ENCODE measurements at places on chromosomes 1 and 21.
A peak's percentile ranks its signal among the peaks of the same experiment; 100 is the strongest.

GRCh38 chr1:65830306-65830705, 37.6 kb downstream of the PDE4B start:
- no peak for DNase-seq

- no peak for DNase-seq
Measured at GRCh38 chr1:111052246-111052645, 87.6 kb downstream of the DRAM2 start.

DNA sequence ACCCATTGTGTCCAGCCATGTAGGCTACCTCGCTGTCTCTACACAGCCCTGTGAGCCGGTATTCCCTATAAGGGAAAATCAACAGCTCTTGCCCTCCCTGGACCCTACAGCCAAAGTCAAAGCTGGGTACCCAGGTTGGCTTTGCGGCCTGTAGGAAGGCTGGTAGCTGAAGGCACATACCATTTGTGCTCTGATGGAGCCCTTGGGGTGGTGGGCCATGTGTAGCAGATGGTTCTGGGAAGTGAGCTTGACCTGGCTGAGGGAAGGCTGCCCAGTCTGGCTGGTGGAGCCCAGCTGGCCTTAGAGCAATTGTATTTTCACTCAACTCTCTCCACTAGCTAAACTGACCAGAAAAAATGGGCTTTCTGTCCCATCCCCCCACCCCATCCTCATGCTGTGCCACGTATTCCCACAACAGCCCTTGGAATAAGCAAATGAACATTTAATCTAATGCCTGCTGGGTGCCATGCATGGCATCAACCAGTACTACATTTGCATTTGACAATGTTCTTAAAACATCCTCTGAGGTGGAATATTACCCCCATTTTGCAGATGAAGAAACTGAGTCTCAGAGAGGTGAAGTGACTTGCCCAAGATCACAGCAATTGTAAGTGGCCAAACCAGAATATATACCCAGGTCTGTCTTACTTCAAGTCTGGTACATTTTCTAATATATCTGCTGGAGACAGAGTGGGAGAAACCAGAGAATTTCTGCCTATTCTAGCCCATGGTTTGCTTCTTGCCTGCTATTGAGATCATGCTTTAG, 56.8 kb downstream of the NDUFS5 start:
- no peak for DNase-seq

DNA sequence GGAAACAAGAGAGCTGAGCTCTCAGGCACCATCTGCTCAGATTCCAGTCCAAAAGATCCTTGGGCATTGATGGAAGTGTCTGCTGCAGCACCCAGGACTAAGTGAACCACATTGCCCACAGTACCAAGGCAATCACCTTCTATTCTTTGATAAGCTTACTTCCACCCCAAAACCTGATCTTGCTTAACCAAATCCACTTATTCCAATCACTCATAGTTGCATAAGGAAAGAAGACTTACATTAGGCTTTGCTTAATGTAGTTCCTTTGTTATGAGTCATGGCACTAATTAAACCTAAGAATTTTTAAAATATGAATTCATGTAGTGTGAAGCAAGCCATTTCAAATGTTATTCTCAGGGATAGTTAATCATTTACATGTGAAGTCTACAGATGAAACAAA, 84.5 kb downstream of the UCHL5 start:
- DNase-seq, result no peak

- DNase-seq, result no peak
Measured at GRCh38 chr21:25186273-25186672, 421.0 kb downstream of the MRPL39 start.

GRCh38 chr1:27517907-27518718, 28.1 kb upstream of the WASF2 start:
- DNase-seq, result no peak

- no peak for DNase-seq
Measured at GRCh38 chr1:901108-901859, 22.4 kb upstream of the SAMD11 start.

DNA sequence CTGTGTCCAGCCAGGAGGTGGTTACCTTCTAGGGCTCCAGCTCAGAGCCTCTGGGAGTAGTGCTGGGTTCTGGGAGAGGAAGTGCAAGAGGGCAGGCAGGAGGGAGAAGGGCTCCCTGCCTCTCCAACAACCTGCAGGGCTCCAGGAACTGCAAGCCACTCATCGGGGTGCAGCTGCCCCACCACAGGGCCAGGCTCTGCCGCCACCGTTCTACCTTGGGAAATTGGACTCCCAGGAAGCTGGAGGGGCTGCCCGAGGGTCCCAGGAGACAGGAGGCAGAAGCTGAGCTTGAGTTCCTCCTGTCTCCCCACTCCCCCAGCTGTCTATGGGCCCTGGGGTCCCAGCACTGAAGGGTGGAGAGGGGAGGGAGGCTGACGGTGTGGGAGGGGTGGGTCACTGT, 7.4 kb upstream of the PRDM16 start:
- DNase-seq, result no peak

DNA sequence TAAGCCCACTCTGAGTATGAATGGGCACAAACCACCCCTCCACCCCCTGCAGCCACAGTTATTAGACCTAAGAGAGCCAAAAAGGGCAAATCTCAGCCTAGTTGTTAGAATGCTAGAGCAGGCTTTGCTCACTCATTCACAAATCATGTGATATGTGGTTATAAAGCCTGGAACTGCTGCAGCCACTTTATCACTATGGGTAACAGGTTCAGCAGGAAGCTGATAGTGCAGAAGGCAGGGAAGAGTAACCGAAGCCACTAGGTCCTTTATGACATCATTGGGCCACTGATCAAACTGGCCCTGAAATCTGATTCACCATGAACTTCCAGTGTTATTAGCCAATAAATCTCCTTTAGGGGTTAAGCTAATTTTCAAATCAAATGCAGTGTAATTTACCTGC, 134.7 kb downstream of the GRIK1 start:
- DNase-seq, result no peak

DNA sequence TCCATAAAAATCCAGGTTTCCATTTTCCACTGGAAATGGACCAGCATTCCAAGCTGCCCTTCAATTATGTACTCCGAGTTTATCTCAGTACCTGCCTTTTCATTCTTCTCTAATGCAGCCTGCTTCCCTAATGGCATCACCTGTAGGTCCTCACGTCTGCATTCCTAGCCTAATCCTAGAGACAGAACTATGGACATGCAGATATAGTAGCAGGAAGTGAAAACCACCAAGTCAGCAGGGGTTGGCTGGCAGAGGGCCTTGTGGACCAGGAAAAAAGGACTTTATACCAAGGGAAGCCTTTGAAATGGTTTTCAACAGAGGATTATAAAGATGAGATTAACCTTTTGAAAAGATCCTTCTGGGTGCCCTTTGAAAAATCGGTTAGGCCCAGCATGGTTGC, 135.7 kb upstream of the L1TD1 start:
- no peak for DNase-seq

GRCh38 chr1:84429231-84429630, 30.9 kb downstream of the DNASE2B start:
- no peak for DNase-seq

GRCh38 chr1:231694075-231694431, 67.5 kb downstream of the DISC1 start:
- no peak for DNase-seq

DNA sequence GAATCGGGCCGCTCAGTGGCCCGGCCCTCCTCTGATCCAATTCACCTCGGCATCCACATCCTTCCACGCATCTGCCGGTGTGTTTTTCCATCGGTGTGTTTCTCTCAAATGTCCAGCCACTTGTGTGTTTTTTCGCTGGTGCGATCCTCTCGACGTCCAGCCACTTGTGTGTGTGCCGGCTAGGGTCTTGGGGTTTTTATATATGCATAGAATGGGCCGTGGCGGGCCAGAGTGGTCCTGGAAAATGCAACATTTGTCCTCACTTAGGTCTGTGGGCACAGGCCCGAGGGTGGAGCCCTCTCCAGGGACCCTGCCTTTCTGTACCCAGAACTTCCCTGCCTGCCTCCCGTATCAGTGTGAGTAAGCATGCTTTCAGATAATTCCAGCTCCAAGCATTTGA, 1106.4 kb downstream of the AMY1C start:
- DNase-seq, result no peak

- DNase-seq, result no peak
Measured at GRCh38 chr1:31843506-31843905, 27.7 kb upstream of the SPOCD1 start.

GRCh38 chr1:110752941-110753725, 78.4 kb upstream of the KCNA3 start:
- DNase-seq, result no peak

GRCh38 chr1:18108299-18109057, 880 bp downstream of the IGSF21 start:
- DNase-seq, result no peak

- peak; percentile 74 for DNase-seq
Measured at GRCh38 chr1:63557365-63557987, 34.2 kb downstream of the EFCAB7 start.

DNA sequence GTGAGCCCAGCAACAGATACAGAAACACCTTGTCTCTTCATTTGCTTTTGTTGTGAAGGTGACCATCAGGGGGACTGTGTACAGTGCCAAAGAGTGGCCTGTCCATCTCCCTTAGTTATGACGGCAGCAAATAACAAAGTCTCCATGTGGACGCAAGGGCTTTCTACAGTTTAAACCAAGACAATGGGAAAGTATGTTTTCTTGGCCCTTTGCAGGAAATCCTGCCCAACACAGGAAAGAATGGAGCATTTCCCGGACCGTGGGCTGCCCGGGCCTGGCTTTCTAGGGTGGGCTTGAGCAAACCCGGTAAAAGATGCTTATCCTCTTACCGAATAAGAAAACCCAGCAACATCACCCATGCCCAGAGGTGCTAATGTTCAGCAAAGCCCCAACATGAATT, 87.3 kb downstream of the ZBTB18 start:
- no peak for DNase-seq

DNA sequence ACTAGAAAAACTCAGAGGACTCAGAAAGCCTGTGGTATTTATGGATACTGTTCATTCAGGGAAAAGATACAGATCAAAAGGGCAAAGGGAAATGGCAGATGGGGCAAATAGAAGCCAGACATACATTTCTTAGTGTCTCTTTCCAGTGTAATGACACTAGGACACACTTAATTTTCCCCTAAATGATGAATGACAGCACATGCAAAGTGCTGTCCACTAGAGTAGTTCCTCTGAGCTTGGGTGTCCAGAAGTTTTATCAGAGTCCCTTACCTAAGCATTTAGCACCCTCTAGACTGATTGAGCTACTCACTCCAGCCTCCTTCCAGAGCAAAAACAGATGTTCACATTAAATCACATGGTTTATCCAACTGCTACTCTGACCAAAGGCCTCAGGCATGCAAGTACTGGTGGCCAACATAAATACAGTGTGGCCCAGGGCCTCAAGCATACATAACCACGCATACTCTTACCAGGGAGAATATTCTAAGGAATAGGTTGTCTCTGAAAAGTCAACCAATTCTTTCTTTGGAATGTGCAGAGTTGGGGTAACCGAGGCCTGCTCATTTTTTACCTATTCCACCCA, 166.9 kb downstream of the NCAM2 start:
- no peak for DNase-seq

GRCh38 chr1:232789651-232790050, 15.6 kb upstream of the MAP10 start:
- no peak for DNase-seq

DNA sequence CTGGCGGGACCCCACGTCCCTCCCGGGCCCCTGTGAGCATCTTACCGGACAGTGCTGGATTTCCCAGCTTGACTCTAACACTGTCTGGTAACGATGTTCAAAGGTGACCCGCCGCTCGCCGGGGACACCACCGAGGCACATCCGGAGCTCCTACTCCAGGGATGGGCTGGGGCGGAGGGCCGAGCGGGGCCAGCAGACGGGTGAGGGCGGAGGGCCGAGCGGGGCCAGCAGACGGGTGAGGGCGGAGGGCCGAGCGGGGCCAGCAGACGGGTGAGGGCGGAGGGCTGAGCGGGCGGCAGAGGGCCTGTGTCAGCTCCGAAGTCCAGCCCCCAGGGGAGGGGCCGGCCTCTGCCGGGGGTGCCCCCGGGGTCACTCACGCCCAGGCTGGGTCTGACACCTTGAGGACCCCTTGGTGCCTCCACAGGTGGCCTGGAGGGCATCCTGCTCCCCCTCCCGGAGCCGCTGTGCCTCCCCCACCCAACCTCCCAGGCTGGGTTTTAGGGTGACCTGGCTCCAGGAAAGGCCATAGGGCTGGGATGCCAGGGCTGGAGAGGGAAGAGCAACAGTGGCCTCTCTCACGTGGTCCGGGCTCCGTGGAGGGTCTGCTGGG, 5.7 kb upstream of the TTLL10 start:
- no peak for DNase-seq

- DNase-seq, result no peak
Measured at GRCh38 chr1:14516974-14517840, 81.3 kb upstream of the KAZN start.

DNA sequence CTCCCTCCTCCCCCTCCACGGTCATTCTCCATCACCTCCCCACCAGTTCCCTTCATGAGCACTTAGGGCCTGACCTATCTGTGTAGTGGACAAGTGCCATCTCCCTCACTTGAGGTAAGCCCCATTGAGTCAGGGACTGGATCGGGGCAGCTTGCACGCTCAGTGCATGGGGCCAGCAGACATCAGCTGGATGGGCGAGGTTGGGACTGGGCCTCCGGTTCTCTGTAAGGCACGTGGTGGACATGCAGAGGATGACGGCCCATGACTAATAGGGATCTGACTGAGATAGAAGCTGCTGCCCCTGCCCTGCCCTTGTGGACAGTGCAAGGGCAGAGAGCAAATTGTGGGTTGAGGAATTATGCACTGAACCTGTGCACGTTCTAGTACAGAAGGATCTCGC, 120.4 kb upstream of the C1orf174 start:
- no peak for DNase-seq

All from hematopoietic multipotent progenitor cell treated with erythropoietin and hydrocortisone succinate and interleukin-3 and kit ligand, for 6 days (in vitro differentiated cells).